Muscle of back (tissue), 13 donors: ENCODE measurements at places on chromosomes 16 and 17.

DNA sequence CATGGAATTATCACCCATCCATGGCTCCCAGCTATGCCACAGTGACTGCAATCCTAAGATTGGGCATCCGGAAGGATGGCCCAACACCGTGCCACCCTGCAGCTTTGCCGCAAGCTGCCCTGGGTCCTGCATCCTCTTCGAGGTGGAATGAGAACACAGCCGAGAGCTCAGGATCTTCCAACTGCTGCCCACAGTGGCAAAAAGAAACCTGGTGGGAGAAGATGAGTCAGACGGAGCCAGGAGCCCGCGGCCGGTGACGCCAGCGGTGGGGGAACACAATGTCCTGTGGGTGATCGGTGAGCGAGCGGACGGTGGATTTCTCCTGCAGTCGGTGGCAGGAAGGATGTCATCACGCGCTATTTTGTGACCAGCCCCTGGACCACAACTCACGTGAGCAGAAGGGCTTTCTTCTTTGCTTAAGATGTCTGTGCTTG, 20.1 kb downstream of the CD7 start:
- no peak for DNase-seq

- no peak for DNase-seq
Observed at GRCh38 chr17:3025421-3026124, 37.8 kb downstream of the OR1D5 start.

GRCh38 chr17:55157165-55157564, 107.6 kb upstream of the HLF start:
- DNase-seq, result no peak

- DNase-seq, result no peak
Observed at GRCh38 chr16:82650804-82651203, 24.0 kb downstream of the CDH13 start.

GRCh38 chr17:64331931-64332493, 58.6 kb downstream of the PECAM1 start:
- DNase-seq, result no peak

GRCh38 chr17:8056232-8056975, 17.5 kb downstream of the ALOX15B start:
- no peak for DNase-seq

DNA sequence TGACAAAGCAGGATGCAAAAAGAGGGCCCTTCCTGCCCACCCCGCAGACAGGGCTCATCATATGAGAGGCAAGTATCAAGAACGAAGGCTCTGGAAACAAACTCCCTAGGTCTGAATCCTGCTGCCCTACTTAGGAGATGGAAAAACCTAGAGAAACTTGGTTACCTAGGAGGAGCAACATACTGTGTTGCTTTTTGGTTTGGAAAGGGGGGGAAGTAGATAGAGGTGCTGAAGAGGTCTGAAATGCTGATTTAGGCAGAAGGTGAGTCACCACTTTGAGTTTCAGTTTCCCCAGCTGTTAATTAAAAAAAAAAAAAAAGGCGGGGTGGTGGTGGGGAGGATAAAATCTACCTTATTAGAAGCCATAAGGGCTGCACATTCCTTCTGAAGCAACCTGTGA, 1.5 kb downstream of the N4BP1 start:
- no peak for DNase-seq

GRCh38 chr16:69302301-69302700, 8.8 kb upstream of the VPS4A start:
- no peak for DNase-seq

DNA sequence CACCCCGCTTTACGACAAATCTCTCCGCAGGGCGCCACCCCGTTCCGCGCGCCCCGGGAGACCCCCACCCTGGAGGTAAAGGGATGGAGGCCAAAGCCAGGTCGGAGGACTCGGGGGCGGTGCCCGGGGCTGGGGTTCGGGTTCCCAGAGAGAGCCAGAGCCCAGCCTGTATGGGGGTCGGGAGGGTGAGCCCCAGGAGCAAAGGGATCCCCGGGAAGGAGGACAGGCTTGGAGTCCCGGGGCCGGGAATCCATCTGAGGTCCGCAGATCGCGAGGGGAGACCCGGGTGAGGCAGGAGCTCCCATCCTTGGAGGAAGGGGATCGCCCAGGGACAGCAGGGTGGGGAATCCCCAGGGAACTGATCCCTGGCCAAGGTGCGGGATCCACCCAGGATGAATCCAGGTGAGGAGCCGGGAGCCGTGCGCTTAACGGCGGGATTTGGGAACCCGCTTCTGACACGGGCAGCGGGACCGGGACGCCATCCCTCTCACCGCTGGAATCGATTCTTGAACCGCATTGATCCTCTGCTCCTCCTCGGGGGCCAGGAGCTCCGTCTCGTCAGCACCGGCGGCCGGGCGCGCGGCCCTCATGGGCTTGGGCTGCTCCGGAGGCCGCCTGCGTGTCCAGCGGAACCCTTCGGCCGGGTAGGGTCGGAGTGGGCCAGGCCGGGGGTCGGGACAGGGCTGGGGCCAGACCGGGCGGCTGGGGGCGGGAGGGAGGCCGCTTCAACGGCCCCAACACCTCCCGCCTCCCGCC, at the start of gene MMD:
Gene MMD, minus strand, starts transcription at position 657 of the 756 bp plus-strand sequence. Its CDS starts 140 bp downstream, at position 517.
- no peak for DNase-seq

DNA sequence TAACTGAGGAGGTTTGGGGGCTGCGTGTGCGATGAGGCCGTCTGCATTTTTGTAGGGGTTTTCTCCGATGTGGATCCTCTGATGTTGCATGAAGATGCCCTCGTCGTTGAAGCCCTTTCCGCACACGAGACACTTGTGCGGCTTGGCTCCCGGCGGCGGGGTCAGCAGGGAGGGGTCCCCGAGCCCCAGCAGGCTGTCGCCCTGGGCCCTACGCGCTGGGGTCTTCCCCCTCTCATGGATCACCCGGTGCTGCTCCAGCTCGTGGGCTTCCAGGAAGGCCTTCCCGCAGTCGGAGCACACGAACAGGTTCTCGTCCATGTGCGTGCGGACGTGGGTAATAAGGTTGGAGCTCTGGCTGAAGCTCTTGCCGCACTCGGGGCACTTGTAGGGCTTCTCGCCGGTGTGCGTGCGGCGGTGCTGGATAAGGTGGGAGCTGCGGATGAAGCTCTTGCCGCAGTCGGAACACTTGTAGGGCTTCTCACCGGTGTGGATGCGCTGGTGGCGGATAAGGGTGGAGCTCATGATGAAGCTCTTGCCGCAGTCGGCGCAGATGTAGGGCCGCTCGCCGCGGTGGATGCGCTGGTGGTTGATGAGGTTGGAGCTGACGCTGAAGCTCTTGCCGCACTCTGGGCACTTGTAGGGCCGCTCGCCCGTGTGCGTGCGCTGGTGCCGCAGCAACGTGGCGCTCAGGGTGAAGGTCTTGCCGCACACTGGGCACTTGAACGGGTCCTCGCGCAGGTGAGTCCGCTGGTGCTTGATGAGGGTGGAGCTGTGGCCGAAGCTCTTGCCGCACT, 4.3 kb downstream of the ZNF629 start:
- no peak for DNase-seq

DNA sequence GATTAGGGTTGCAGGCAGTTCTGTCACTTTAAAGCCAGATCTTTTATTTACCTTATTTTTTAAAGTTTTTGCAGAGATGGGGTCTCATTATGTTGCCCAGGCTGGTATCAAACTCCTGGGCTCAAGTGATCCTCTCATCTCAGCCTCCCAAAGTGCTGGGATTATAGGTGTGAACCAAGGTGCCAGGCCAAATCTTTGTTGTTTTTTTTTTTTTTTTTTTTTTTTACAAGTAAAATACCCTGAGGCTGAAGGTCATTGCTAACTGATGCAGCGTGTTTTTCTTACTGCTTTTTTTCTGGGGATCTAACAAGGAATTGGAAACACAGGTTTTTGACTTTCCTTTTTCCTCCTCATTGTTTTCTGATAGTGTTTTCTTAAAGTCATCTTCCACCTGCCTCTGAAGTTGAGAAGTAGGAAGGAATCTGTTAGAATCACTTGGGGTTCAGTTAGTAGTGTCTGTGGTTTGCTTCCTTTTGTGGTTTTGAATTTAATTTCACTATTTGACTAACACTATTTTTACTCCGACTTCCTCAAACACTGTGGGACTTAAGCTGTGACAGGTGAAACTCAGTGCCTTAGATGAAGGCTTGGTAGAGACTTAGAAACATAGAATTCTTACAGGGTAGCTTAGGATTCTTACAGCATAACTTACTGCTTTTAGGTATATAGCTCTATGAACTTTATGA, 22.2 kb downstream of the CLTC start:
- no peak for DNase-seq

- no peak for DNase-seq
Observed at GRCh38 chr16:72999541-73000019, 48.3 kb downstream of the ZFHX3 start.

DNA sequence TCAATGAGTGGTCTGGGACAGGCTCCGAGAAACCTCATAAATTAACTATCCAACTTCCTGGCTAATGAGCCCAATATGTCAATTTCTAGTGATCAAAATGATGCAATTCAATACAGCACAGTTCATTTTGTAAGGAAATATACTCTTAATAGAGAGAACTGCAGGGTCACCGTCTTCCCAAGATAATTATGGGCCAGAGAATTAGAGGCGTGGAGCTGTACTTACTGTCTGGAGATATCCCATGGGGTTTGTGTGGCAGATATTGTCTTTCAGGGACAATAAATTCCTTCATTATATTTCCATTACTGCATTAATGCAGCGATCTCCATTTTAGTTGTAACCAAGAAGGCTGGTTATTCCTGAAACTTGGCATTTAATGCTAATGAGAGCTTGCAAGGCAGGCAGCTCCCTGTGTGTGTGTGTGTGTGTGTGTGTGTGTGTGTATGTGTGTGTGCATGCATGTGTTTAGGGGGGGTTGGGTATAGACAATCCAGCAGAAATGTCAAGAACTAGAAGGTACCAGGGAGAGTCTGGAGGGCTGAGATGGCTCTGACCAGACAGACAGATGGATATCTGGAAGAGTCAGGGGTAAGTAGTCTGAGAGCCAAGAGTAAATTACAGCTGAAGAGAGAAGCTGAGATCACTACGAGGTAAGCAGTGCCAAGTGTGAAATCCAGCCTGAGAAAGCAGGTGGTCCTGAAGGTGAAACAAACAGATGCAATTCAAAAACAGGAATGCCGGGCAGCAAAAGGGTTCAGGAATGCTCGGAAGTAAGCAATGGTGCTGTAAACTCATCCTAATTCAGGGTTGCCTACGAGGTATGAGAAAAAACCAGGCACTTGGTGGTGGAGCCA, 393.0 kb downstream of the CA10 start:
- no peak for DNase-seq

- DNase-seq, result no peak
Observed at GRCh38 chr17:55727920-55728319, 5.3 kb upstream of the TMEM100 start.

DNA sequence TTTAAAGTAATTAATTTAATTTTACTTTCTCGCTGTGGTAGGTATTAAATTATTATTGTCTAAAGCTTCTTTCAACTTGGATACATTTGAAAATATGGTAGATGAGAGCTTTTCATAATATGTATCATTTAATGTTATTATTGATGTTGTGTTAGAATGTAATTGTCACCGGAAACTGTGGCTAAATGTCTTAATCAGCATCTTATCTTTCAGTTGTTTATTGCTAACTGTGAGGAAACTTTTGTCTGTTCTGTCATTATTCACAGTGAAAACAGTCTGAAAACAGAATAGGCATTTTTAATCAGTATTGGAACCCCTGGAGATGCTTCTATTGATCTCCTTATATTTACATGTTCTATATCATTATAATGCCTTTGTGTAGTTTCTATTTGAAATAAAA, 120.7 kb downstream of the STXBP4 start:
- DNase-seq, result no peak

DNA sequence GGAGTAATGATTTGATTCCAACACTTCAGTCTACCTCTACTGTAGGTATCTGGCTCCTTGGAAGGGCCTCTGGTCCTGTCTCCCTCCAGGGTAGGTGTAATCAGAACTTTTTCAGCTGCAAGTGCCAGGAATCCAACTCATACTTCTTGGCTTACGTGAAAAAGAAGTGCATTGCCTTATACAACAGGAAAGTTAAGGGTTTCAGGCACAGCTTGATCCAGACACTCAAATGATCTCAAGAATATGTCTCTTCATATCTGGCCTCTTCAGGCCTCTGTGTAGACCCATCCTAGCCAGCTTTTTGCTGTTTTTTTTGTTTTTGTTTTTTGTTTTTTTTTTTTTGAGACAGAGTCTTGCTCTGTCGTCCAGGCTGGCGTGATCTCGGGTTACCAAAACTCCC, 4.2 kb upstream of the CORO1A start:
- no peak for DNase-seq

DNA sequence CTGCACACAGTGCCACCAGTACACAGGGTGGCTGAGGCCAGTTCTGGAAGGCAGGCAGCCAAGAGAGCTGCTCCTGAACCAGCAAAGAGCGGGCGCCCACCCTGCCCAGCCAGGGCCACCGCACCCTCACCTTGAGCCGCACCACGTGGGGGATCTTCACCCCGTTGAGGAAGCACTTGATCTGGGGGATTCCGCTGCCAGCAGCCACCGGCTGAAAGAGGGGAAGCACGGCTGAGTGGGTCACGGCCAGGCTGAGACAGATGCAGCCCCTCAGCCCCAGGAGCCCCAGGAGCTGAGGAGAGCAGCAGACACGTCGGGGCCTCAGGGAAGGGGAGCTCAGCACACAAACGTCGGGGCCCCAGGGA, 14.6 kb upstream of the CCDC154 start:
- no peak for DNase-seq

- no peak for DNase-seq
Observed at GRCh38 chr16:77569406-77569805, 134.6 kb upstream of the ADAMTS18 start.

DNA sequence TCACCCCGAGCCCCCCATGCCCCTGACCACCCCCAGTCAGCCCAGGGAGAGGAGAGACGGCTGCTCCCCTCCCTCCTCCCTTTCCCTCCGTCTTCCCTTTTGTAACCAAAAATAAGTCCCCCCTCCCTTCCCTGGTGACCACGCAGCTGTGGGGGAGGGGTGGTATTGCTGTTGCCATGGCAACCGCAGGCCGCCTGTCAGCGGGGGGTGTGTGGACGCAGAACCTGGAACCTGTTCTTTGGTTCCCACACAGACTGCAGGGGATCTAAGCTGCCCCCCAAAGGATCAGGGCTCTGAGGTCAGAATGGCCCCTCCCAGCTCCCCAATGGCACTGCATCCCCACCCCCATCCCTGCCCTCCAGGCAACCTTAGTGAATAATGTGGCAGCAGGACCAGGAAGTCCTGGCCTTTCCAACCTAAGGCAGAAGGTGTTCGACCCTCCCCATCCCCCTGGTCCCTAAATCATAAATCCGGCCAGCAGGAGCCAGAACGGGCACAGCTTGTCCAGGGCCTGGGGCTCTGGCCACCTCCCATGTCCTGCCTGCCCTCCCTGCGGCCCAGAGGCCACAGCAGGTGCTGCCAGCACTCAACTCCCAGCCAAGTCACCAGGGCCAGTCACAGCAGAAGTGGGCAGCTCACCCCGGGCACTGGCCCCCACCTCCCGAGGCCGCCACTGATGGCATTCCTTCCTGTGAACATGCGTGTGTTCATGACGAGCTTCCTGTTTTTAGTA, 12.0 kb downstream of the CA4 start:
- no peak for DNase-seq

GRCh38 chr17:50840311-50840851, 5.0 kb downstream of the WFIKKN2 start:
- DNase-seq, result no peak

- no peak for DNase-seq
Observed at GRCh38 chr16:8370374-8371270, 219.7 kb downstream of the TMEM114 start.
